HepG2 (cell line): ENCODE measurements at places on chromosomes 7 and 10. TPM values are rescaled to one million over a fixed set of nuclear protein-coding genes. Genes with fewer than 3 reads are reported as not detected.

The TMEM178B gene
- total RNA-seq, result 0.02 TPM in 1 of 2 replicates, not detected in the other

The LRRD1 gene
- total RNA-seq, result not detected in 2 replicates

DNA sequence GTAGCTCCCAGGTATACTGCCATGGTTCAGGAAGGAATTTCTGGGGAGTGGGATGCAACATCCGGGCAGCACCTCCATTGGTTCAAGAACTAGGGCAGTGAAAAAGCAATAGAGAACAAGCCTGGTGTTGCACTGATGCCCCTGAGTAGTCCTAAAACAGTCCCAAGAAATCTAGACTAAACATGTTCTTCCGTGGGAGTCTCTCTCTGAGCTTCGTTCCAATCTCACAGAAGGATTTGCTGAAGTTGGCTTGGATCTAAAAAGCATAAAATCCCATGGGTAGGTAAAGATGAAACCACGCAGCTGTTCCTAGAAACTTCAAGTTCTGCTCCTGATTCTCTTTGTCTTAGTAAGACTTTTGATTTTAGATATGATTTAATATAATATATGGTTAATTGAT is 154.5 kb downstream of the PLXDC2 start:
- no peak for DNase-seq

DNA sequence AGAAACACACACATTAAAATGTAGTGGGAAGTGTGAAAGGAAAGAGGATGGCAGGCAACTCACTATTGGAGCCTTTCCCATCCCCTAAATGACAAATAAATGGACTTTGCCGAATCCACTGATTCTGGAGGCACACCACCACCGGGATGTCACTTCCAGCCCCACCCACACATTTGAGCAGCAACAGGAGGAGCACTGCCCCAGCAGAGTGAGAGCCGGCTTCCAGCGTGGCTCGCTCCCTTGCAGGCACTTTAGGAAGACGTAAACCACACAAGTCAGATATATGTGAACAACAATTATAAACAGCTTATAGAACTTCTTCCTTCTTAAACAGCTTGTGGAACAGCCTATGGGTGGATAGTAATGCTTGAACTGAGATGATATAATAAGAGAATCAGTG is 191.0 kb downstream of the DGKI start:
- DNase-seq, result no peak

DNA sequence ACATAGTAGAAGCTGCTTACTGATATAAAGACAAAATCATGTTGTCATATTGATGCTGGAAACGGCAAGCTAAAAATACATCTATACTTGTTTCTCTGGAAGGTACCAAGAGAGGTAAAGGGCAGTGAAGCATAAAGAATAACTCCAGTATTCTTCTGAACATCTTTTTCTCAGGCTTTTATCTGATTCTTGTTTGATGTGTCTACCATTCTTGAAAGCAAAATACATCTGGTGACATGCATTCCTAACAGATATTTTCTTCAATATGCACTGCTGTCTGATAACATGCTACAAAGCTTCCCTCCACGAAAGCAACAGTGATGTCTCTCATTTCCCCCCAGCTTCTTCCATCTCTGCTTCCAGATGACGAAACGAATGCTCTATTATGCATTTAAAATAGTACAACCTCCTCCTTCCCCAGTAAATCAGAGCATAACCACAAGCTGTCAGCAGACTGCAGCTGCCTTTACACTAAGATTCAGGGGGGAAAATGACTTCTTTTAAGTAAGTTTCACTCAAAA is 100.8 kb downstream of the ARHGAP21 start:
- DNase-seq, result no peak

DNA sequence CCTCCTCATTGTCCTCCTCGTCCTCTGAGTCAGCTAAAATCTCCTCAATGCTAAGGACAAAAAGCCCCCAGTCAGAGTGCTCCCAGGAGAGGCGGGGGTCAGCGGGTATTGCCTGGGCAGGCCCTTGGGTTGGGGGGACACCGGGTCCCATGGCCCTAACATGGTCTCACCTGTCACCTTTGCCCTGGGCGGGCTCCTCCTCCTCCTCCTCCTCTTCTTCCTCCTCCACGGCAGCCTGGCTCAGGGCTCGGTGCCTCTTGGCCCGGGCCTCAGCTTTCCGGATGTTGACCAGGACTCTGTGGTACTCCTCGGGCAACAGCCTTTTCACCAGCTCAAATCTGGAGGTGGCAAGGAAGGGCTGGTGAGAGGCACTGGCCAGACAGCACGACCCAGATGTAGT is 32.0 kb upstream of the FRAT2 start:
- DNase-seq, result no peak
